T follicular helper cell (primary cell): ENCODE measurements at places on chromosomes 2 and 18.

DNA sequence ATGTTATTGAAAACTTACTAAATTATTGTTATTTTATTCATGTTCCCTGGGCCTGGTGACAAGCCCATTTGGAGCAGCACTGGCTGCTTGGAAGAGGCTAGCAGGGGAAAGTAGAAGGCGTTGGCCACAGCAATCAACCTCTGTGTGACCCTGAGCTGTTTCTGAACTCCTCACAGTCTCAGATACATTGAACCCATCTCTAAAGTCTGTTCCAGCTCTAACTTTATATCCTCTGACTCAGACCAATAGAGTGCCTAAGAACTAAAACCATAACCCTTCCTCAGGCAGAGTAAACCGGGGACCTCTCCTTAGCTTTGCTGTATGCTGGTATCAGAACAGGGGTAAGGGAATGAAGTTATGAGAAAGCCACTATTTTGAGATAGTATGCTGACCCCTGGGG is 96.4 kb upstream of the NOL4 start:
- no peak for DNase-seq

DNA sequence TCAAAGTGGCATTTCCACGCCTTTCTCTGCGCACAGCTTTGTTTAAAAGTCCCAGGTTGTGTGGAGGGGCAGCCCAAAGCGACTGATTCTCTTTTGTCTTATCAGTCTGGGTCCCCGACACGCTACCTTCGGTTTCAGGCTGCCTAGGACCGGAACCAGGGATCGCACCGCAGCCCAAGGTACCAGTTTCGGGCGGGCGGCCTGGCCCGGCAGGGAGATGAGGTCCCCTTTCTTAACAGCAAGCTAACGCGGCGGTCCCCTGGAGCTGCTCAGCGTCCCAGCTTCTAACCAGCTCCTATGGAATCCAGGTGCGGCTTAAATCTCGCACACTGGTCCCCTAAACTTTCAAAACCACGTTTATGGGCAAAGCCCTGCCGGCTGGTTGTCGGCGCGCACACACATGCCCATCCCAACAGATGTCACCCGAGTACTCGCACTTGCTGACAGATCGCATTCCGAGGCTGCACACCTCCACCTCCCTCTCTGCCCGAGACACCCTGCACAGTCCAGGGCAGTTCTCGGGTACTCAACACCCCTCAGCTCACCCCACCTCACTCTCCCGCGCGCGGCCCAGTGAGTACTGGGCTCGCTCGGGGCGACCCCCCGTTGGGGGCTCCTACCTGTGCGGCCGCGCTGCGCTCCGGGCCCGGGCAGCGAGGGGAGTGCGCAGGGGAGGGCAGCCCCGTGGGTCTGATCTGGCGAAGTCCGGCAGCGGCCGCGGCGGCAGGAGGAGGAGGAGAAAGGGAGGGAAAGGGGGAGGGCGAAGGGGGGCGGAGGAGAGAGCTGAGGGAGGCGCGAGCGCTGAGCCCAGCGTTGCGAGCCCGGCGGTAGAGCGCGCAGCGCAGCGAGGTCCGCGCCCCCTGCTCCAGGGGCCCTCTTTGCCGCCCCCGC is at the start of gene EFEMP1:
TSS of gene EFEMP1 (minus strand) at position 692 of the 891 bp plus-strand sequence. CDS start 1,342 bp downstream, outside the sequence.
- no peak for DNase-seq

DNA sequence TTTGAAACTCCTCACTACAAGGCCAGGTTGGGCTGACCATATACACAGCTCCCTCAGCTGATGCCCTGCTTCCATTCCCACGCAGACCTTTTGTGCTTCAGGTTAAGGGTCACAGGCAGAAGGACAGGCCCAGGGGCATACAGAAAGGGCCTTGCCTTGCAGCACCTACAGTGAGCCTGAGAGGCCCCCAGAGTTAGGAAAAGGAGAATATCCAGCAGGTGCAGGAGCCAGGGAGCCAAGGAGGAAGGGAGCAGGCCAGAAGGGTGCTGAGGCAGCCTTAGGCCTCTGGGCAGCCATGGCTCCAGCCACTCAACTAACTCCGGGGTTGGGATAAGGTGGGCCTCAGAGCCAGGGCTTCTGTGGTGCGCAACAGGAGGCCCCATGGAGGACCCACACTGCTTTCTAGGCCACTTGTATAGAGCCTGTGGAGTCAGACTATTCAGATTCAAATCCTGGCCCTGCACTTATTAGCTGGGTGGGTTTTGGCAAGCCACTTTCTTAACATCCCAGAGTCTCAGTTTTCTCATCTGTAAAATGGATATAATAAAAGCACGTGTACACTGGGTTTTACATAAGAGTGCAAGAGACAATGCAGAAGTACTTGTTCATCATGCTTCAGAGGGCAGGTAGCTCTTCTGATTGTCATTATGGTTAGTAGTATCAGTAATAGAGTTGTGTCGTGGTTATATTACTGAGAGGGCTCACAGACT is 214.6 kb upstream of the HAAO start:
- DNase-seq, result no peak

DNA sequence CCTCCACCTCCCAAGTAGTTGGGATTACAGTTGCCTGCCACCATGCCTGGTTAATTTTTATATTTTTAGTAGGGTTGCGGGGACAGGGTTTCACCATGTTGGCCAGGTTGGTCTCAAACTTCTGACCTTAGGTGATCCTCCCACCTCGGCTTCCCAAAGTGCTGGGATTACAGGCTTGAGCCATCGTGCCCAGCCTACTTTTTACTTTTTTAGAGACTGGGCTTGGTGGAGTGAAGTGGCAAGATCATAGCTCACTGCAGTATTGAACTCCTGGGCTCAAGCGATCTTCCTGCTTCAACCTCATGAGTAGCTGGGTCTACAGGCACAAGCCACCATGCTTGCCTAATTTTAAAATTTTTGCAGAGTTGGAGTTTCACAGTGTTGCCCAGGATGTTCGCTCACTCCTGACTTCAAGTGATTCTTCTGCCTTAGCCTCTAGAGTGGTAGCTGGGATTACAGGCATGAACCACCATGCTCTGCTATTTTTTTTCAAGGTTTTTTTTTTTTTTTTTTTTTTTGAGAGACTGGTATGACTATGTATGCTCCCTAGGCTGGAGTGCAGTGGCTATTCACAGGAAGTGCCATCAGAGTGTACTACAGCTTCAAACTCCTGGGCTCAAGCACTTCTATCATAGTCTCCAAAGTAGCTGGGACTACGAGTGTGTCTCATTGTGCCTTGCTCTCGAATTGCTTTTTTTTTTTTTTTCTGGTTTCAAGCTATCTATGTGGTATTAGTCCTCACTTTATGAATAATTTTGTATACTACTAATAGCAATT is 11.9 kb downstream of the MSH2 start:
- no peak for DNase-seq

DNA sequence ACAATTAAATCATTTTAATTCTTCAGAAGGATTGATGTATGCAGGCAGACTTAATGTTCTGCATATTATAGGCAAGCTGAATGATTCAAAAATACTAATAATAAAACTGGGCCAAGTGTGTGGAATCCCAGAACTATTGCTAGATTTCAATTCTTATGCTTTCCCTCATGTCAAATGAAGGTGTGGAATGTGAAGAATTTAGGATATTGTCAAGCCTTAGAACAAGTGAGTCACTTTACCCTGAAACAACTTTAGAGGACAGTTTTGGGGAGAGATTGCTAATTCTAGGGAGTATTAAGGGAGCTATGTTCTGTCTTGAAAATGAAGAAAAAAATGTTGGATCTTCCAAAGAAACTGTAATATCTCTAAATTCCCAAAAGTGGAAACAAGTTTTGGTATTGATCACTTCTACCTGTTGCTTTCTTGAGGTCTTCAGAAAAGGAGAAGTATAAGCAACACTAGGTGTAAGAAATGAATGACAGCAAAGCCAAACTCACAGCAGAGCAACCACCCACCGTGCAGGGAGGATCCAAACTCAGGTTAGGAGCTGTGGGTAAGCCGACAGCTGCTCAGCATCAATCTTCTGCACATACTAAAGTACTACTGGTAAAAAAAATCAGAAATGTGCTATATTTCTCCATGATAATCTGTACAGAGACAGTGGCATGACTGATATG is 818.1 kb downstream of the SLC4A3 start:
- DNase-seq, result no peak

DNA sequence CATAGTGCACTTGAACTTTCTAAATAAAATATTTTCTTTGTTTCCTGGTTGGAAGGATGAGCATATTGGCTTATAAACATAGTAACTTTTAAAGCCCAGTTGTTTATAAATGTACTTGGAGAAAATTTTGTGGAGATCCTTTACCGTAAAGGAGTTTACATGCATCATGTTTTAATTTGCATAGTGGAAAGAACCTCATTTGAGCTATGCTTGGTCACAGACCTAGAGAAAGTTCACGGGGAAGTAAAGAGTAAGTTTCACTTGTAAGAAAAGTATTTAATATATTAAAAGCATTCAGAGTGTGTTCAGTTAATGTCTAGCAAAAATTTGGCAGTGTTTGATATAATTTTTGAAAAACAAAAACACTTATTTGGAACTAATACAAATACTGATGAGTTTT is 45.3 kb downstream of the PIKFYVE start:
- DNase-seq, result no peak

DNA sequence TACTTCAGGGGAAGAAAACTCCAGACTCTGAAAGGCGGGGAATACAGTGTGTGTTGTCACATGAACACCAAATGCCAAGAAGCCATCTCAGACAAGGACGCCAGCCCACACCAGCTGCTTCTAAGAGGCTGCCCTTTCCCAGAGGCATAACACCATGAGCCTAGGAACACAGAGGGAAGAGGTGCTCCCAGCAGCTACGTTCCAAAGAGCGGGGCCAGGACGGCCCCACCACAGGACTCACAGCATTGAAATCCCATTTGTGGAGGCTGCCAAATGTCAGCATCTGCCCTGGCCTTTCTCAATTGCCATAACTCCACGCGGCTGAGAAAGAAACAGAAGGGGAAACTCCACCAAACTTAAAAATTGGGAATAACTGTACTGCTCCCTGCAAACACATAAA is 20.1 kb upstream of the ID2 start:
- DNase-seq, result no peak

GRCh38 chr2:197240421-197241041 is 70.0 kb downstream of the ANKRD44 start:
- no peak for DNase-seq

DNA sequence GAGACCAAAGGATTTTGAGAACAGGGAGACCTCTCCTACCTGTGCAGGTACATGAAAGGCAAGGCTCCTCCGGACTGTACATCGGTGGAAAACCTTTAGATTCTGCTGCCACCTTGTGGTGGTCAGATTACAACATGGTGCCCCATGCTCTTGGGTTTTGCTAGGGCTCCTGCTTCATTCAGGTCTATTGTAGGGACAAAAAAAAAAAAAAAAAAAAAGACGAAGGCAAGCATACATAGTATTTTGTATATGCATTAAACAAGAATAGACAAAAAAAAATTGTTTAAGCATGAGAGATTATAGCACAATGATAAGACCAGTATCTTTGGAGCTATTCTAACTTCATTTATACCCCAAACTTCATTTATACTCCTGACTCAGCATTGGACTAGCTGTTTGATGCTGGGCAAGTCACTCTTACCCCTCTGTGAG is 27.4 kb upstream of the SPR start:
- DNase-seq, result peak; percentile 37

GRCh38 chr2:23055251-23055650 is 329.7 kb upstream of the KLHL29 start:
- no peak for DNase-seq

DNA sequence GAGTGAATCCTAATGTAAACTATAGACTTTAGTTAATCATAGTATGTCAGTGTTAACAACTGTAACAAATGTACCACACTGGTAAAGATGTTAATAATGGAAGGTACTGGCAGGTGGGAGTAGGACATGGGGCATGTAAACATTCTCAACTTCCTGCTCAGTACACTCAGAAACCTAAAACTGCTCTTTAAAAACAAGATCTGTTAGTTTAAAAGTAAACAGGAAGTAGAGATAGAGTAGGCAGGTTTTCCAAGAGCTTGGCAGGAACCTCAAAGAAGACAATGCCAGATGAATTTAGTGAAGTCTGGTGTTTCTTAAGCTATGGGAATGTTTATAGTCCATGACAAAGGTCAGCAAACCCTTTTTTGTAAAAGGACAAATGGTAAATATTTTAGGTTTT is 46.6 kb downstream of the CCDC138 start:
- no peak for DNase-seq

DNA sequence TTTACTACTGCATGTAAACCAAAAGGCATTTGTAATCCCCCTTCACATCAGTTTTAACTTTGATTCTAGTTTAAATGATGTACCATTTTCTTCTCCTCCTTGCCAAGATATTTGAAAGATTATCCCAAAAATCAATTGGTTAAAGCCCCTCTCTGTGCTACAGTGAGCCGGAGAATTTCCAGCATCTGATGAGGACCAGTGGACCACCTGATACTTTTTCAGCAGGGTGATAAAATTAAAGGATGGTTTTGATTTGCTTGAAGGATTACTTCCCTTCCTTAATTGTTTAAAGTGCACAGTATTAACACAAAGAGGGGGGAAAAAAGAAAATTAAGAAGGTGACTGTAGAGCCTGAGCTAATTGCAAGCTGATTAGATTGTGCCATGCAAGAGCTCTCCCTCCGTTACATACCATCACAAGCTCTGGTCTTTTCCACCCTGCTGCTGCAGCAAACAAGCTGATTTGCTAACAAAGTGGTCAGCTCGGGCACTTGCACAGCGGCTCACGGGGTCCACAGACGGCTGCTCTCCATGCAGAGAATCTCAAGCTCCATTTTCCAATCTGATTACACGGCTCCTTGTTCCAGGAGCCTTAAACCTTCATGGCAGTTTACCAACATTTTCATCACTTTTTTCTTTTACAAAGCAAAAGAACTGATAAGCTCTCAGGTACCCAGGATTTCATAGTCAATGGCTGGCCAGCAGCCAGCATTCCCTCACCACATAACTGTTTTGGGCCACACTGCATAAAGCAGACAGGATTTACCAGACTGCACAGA is 22.1 kb downstream of the FIGN start:
- no peak for DNase-seq

GRCh38 chr2:102063941-102064678 is 72.3 kb downstream of the IL1R2 start:
- no peak for DNase-seq

DNA sequence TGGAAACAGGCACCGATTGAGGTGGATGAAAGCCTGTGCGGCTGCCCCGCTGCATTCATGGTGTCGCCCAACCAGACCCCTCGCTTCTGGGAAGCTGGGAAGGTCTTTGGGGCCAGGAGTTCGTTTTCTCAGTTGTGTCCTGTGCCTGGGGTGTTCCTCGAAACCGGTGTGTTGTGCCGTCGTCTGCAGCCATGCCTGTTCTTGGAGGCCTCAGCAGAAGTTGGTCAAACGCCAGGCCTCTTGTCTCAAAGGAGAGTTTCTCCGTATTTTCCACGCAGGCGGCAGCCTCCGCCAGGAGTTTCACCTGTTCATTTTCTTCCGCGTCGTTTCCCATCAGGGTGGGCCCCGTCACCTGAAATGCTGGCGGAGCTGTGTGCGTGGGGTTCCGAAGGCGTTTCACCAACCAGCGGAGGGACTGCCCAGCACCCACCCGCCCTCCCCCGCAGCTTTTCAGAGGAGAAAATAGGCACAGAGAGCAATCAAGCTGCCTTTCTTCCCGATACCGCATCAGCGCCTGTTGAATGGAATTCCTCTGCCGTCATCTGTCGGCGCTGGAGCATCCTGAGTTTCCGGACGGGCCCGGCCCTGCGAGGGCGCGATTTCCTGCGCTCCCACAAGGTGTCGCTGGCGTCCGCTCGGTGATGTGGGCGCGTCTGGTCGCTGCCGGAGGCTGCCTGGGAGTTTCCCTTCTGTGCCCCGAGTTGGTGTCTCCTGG is 17.0 kb upstream of the NFATC1 start:
- DNase-seq, result peak; percentile 77

- no peak for DNase-seq
These were observed 901.3 kb upstream of the CDH2 start for GRCh38 chr18:29078273-29078672.
